ENCODE measurements at places on chromosomes 13 and 19.
A peak's percentile ranks its signal among the peaks of the same experiment; 100 is the strongest.

GRCh38 chr13:112831801-112832200 is 137.2 kb upstream of the MCF2L start:
- DNase-seq, result no peak

DNA sequence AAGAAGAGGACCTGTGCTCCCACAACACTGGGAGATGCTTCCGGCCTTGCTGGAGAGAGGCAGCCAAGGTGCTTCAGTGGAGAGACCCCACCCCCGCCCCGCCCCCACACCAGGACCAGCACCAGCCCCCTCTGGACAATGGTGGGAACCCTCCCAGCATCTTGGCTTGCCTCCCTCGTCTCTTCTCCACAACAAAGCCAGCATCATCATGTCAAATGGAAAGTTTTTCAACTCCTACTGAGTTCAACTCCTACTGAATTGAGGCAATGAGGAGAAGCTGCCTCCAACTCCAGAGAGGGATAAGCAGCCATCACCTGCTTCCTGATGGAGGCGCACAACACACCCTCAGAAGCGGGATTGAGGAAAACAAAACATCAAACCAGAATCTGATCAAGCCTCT is 12.8 kb downstream of the DEDD2 start:
- no peak for DNase-seq

DNA sequence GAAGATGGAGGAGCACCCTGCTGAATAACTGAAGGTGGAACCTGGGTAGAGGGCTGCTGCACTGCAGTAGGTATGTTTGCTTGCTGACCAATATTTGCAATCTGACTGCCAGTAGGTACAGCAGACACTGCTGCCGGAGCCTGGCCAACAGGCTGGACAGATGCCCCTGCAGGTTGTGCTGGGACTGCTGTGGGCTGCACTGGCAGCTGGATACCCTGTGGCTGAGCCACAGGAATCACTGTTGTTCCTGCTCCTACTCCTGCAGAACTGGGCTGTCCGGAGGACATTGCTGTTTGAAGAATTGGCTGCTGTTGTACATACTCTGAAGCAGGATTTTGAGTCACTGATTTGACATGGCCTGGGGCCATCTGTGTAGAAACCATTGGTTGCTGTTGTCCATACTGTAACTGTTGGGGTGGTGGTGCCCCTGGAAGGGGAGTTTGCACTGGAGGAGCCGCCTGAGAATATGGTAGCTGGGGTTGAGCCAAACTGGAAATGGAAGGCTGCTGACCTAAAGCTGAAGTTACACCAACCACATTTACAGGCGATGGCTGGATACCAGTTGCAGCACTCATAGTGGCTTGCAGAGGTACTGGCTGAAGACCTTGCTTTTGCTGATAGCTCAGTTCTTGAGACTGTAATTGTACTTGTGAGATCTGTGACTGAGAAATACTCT is 2.2 kb downstream of the TSC22D1 start:
- DNase-seq, result peak; percentile 50

DNA sequence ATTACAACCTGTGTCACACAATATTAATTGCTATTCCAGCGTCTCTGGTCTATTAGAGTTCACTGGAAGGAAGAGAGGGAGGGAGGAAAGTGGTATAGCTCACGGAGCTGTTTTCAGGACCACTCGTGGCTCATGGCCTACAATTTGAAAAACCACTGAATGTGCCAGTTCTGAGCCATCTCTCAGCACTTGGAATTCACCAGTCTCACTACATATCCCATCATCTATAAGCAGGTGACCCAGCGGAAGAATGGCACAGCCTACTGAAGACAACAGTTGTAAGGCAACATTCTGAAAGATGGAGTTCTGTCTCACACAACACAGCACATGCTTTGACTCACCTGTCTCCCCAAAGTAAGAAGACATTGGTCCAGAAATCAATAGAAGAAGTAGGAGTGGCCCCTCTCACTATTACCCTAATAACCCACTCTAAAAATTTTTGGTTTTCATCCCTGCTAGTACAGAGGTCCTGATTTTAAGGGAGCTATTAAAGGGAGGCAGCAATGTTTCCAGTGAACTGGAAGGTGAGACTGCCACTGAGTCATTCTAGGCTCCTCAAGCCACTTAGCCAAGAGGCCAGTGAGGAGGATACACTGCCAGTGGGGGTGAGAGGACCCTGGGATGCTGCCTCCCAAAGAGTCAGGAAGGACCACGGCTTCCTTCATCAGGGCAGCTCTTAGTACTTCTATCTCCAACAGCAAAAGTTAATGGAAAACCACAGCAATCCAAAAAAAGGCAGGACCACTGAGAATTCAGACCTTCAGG is 50.0 kb upstream of the DOCK9 start:
- DNase-seq, result no peak

DNA sequence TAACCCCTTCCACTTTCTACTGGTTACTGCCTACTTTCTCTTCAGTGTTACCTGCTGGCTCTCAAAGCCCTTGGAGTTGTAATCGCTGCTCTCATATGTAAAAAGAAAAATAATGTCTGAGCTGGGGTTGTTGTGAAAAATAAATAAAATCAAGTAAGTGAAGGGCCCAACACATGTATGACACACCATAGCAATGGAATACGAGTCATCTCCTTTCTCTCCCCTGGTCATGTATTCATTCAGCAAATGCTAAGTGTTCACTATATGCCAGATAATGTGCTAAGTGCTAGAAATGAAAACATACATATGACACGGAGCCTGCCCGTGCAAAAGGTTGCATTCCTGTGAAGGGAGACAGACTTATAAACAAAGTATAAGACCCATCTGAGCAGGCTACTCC is 535.0 kb downstream of the RFC3 start:
- DNase-seq, result no peak

GRCh38 chr13:109200556-109200955 is 571.1 kb downstream of the MYO16 start:
- no peak for DNase-seq

- no peak for DNase-seq
Measured at GRCh38 chr13:95112883-95113282, 188.4 kb downstream of the ABCC4 start.

- DNase-seq, result peak; percentile 85
Measured at GRCh38 chr19:42032431-42032830, 37.6 kb downstream of the GRIK5 start.

All from HAP-1 (cell line).